ENCODE measurements at places on chromosomes 5 and 9.

- no peak for DNase-seq
These were observed 183.4 kb downstream of the TMEM38B start for GRCh38 chr9:105877721-105878120.

- DNase-seq = no peak
These were observed 81.9 kb upstream of the TLR4 start for GRCh38 chr9:117622347-117622746.

DNA sequence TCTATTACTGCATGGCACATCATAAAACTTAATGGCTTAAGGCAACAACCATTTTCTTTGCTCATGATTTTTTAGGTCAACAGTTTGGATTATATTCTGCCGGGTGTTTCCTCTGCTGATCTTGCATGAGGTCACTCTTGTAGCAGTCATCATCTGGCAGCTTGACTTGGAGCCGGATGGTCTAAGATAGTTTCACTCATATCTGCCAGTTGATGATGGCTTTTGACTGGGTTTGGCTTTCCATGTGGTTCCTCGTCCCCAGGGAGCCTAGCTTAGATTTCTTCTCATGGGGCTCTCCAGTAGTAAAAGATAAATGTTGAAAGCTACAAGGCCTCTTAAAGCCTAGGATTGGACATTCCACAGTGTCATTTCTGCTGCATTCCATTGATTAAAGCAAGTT lies 27.4 kb downstream of the LNPEP start:
- peak; percentile 42 for DNase-seq

- DNase-seq = no peak
These were observed 69.2 kb upstream of the MYO10 start for GRCh38 chr5:17005107-17005828.

- DNase-seq = no peak
These were observed 141.6 kb downstream of the NR3C1 start for GRCh38 chr5:143261748-143262392.

- no peak for DNase-seq
These were observed 71.9 kb downstream of the DAPK1 start for GRCh38 chr9:87569518-87569917.

DNA sequence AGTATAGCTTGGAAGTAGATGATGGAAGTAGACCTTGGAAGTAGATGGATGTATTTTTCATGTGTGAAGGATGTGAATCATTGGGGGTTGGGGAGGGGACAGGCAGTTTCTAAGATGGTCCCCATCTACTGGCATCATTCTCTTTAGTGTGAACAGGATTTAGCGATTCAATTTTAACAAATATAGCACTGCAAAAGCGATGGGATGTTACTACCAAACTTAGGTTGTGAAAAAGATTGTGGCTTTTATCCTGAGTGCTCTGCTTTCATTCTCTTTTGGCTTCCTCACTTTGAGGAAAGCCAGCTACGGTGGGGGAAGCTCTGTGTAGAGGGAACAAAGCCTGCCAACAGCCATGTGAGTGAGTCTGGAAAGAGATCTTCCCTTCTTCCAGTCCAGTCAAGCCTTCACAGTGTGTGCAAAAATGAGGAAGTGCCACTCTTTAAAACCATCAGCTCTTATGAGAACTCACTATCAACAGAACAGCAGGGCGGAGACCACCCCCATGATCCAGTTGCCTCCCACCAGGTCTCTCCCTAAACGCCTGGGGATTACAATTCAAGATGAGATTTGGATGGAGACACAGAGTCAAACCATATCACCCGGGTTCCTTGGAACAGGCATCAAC lies 441.4 kb downstream of the SH3GL2 start:
- no peak for DNase-seq

DNA sequence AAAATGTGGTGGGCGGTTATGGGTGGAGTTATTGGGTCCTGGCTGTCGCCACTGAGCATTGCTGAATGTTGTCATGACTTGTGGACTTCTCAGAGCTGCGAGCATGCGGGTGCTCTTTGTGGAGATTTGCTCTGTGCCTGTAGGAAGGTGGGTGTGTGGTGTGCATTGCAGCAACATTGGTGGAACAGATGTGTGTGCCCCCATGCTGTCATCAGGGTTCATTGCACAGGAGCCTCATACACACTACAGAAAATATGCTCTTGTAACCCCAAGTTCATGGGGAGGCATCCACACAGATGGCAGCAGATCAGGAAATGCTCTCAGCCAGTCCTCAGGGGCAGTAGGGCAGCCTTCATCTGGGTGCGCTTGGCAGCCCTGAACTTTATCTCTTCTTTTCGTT lies 55.9 kb upstream of the PHF2 start:
- no peak for DNase-seq

DNA sequence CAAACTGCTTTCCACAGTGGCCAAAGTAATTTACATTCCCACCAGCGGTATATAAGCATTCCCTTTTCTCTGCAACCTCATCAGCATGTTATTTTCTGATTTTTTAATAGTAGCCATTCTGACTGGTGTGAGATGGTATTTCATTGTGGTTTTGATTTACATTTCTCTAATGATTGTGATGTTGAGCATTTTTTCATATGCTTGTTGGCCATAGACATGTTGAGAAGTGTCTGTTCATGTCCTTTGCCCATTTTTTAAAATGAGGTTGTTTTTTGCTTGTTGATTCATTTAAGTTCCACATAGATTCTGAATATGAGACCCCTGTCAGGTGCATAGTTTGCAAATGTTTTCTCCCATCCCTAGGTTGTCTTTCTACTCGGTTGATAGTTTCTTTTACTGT lies 254.5 kb upstream of the MPDZ start:
- no peak for DNase-seq

GRCh38 chr9:136851941-136852663 lies at the start of gene MAMDC4:
Gene MAMDC4, plus strand, starts transcription at chr9:136852346. Its CDS starts 71 bp downstream, at chr9:136852417.
- no peak for DNase-seq

- DNase-seq = no peak
These were observed 49.1 kb downstream of the ARHGAP26 start for GRCh38 chr5:142819292-142819691.

DNA sequence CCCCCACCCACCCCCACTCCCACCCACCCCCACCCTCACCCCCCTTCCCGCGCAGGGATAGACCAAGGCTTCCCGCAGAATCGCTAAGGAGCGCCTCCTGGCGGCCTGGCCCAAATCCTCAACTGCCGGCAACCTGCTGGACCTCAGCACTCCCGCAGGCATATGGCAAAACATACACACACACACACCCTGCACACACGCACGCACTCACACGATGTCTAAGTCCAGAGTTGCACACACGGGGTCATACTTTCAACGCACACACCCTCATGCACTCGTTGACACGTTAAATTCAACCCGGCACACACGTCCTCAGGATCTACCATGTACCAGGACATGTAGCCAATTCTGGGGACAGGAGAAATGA lies 1.7 kb downstream of the CPLX2 start:
- peak; percentile 11 for DNase-seq

- no peak for DNase-seq
These were observed 34.8 kb upstream of the MAST4 start for GRCh38 chr5:66561256-66561990.

DNA sequence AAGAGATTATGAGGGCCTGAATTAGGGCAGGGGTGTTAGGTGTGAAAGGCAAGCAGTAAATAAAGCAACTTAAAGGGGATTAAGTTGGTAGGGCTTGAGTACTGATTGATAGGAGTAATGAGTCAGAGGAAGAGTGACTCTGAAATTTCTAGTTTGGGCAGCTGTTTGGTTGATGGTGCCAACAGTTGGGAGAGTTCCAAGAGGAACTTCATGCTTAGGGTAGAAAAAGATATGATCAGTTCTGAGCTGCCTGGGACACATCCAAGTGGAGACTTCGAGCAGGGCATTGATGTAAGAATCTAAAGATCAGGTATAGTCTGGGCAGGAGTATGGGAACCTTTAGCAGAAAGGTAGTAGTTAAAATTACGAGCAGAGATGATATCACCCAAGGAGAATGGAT lies 10.2 kb downstream of the MAMDC2 start:
- DNase-seq = no peak

GRCh38 chr5:131991593-131992324 lies 19.7 kb downstream of the ACSL6 start:
- no peak for DNase-seq

DNA sequence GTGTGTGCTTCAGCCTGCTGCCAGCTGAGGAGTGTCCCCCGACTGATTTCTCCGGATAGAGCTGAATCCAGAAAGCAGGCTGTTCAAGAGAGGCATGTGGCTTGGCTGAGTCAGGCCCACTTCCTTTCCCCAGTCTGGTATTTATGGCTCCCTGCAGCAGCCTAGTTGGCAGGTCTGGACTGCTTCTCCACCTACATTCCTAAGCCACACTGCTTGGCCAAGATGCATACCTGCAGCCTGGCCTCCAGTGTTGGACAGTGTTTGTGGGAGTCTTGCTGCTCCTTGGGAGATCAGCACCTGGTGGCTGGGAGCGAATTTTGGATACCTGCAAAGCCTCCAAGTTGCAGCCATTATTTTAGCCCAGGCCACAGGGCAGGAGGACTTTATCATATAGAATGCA lies 670.8 kb downstream of the ACTL7B start:
- DNase-seq = no peak

GRCh38 chr5:139636207-139636792 lies 11.8 kb upstream of the CXXC5 start:
- peak; percentile 58 for DNase-seq

- DNase-seq = peak; percentile 55
These were observed 4.6 kb upstream of the TRAF2 start for GRCh38 chr9:136881691-136882108.

DNA sequence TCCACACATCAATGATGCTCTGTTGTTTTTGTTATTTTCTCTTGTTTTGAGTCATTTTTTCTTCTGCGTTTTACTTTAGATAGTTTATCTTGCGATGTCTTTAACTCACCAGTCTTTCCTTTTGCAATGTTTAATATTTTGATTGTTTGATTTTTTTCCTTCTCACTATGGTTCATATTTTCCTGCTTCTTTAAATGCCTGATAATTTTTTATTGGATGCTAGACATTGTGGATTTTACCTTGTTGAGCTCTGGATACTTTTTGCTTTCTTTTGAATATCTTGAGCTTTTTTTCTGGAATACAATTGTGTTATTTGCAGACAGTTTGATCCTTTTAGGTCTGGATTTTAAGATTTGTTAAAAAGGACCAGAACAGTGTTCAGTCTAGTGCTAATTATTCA lies 55.2 kb upstream of the GAS1 start:
- no peak for DNase-seq

- no peak for DNase-seq
These were observed 32.0 kb upstream of the TMED7 start for GRCh38 chr5:115657881-115658233.

DNA sequence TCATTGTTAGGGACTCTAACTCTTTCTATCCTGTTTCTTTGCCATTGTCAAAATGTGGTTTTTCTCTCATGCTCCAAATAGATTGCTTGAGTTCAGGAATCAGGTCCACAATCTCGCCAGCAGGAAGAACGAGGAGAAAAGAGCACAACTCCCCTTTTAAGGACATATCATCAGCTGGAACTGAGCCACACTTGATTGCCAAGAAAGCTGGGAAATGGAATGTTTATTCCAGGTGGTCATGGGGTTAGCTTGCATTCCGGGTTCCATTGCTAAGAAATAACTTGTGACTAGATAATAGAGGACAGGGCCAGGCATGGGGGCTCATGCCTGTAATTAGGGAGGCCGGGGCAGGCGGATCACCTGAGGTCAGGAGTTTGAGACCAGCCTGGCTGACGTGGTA lies 32.4 kb upstream of the C9orf57 start:
- DNase-seq = no peak

DNA sequence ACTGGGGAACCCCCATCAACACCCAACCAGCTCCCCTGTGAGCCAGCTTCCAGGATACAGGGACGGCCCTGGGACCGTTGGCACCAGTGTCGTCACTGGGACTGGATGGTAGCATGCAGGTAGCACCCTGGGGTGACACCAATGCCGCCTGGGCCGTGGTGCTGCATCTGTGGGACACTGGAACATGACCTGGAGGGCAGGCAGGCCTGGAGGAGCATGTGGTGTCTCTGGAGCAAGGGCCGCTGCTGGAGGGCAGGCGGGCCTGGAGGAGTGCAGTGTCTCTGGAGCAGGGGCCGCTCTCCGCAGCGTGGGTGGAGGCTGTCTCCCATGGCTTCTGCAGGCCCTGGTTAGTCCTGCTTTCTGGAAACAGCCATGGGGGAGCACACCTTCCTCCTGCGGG lies 13.1 kb downstream of the LPCAT1 start:
- peak; percentile 0 for DNase-seq

DNA sequence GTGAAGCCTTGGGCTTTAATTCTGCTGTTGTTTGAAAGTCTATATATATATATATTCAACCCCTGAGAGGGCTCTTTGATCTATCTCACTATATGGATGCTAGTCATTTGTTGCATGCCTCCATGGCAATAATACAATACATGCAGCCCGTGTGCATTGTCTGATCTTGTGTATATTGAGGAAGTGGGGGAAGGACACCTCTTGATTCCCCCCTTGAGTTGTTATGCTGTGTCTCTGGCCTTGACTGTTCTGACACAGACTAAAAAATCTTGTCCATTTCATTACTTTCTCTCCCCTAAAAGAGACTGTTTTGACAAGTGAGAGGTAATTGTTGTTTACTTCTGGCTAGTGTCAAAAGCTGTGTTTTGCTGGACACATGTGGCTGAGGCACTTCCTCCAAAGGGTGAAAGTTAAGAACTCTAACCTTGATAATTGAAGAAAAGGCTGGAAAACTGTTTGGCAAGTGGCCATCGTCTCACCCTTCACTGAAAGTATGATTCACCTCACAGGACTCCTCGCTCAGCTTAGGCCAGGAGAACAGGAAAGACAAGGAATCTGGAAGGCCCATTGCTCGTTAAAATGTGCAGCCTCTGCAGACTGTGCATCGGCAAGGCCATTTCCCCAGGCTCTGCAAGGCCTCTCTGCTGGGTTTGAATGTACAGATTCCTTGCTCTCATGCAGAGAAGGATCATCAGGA lies 304.0 kb downstream of the PRELID2 start:
- no peak for DNase-seq

- DNase-seq = no peak
These were observed 353.4 kb upstream of the SLC30A5 start for GRCh38 chr5:68740226-68740910.

DNA sequence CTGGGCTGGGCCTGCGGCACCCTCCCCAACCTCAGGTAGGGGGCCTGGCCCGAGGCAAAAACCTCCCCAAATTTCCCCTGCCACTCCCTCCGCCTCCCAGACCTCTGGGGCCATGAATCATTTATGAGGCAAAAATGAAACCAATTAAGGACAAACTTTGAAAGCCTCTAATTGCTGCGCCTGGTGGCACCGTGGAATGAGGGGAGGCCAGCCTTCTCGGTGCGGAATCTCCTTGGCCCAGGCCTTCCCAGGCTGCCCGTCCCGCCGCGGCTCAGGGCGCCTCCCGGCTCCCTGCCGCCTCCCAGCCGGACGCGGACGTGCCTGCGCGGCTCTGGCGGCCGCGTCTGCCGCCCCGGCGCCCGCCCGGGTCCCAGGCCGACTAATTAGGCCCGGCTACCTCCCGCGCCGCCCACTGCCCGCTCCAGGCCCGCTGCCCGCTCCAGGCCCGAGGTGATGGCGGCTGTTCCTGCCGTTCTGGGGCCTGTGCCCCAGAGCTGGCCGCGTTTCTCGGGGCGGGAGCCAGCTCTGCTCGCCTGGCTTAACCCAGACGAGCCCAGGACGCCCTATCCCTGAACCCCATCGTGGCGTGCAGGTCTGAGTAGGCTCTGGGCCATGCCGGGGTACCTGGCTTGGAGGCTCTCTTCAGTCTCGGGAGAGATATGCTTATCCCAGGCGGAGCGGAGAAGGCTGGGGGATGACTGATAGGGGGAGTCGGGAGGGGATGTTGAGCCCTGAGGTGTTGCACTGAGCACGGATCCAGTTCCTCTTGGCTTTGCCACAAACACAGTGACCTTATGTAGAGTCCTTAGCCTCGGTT lies 20.1 kb downstream of the CXXC5 start:
- peak; percentile 46 for DNase-seq

GRCh38 chr9:132708769-132709430 lies 38.6 kb downstream of the GTF3C4 start:
- DNase-seq = no peak

Data from CD4-positive, alpha-beta T cell treated with Interleukin-17A for 4 hours (primary cell).